ENCODE measurements at places on chromosomes 12 and 14. TPM values are rescaled to one million over a fixed set of nuclear protein-coding genes. Genes with fewer than 3 reads are reported as not detected.

GRCh38 chr14:39430762-39431415 is 1.3 kb downstream of the FBXO33 start:
- no peaks in the 10 kb centered on the region for H3K27me3 ChIP-seq
- peak overlapping the region; percentile 92 for H3K4me3 ChIP-seq
- DNase-seq = no peak
- peak overlapping the region; percentile 99 for H3K27ac ChIP-seq
- no peaks in the 10 kb centered on the region for H3K36me3 ChIP-seq

DNA sequence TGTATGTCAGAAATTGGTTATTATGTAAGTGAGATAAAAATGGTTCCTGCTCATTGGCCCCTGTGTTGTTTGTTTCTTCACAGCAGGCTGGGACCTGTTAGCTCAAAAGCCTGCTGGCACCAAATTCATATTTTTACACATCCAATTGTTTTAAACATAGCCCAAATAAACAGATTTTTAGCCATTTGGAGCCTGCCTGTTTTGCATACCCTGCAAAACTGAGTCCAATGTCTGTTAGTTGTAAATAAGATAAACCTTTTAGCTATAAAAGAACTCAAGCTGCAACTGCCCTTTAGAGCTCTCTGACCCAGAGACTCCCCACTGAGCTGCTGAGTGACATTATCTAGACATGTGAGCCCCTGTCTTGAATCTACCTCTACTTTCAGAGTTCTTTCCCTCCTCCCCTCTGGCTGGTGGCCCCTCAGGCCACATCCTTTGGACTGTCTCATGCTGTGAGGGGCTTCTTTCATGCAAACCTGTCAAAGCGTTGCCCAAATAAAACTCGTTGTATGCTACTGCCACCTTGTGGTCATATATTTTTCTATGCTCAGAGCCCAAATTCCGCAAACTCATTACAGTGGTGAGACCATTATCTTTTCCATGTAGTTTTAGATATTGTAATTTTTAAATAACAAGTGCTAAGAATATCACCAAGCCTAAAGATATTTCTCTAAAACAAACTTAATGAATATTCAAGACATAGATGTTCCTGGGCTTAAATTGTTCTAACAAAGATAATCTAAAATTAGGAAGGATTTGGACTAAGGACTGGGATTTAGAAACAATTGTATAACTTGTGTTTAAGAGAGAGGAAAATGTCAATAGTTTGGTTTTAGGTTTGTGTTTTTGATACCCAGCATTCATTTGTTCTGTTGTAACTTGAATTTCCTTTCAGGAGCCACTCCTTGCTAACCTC is 337.9 kb downstream of the AACS start:
- H3K36me3 ChIP-seq = no peaks in the 10 kb centered on the region
- H3K4me3 ChIP-seq = no peak overlapping the region
- H3K27ac ChIP-seq = no peak overlapping the region
- H3K27me3 ChIP-seq = no peaks in the 10 kb centered on the region
- DNase-seq = no peak

DNA sequence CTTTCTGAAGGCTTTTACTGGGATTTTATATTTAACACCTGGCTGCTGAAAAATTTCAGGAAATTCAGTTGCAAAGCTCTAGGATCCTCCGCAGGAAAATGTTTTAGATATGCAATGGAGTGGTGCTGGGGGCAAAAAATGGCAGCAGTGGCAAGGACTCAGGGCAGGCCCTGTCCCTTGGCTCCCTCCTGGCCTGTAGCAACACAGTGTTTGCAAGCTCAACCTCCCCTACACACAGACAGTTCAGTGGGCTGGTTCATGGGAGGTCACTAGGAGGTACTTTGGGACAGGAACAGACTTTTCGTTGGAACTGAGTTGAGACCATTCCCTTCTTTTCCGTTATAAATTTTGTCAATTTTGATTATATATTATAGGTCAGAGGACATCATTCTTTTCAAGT is 270.4 kb downstream of the ADAMTS20 start:
- no peaks in the 10 kb centered on the region for H3K4me1 ChIP-seq
- H3K27ac ChIP-seq = no peak overlapping the region
- no peaks in the 10 kb centered on the region for H3K27me3 ChIP-seq
- H3K4me3 ChIP-seq = no peak overlapping the region
- H3K36me3 ChIP-seq = no peaks in the 10 kb centered on the region
- no peak for DNase-seq

GRCh38 chr12:40117818-40118217 is 11.9 kb upstream of the SLC2A13 start:
- H3K27me3 ChIP-seq = no peaks in the 10 kb centered on the region
- no peak overlapping the region for H3K27ac ChIP-seq
- no peak overlapping the region for H3K4me3 ChIP-seq
- H3K4me1 ChIP-seq = no peaks in the 10 kb centered on the region
- no peak for DNase-seq

GRCh38 chr12:5177096-5177495 is 133.4 kb downstream of the KCNA5 start:
- H3K27me3 ChIP-seq = no peaks in the 10 kb centered on the region
- no peaks in the 10 kb centered on the region for H3K4me1 ChIP-seq
- H3K4me3 ChIP-seq = no peak overlapping the region
- DNase-seq = no peak
- no peaks in the 10 kb centered on the region for H3K36me3 ChIP-seq

- peaks cover 9% of the 10 kb centered on the region for H3K36me3 ChIP-seq
Measured at GRCh38 chr12:6827982-6828780, at the start of gene P3H3. Gene P3H3 (plus strand): TSS chr12:6828407. CDS start chr12:6828441, 34 bp downstream.

- H3K27me3 ChIP-seq = no peaks in the 10 kb centered on the region
- H3K27ac ChIP-seq = no peak overlapping the region
- no peak overlapping the region for H3K4me3 ChIP-seq
- no peak for DNase-seq
Measured at GRCh38 chr14:75877884-75878283, 103.9 kb downstream of the TGFB3 start.

- DNase-seq = no peak
- no peaks in the 10 kb centered on the region for H3K36me3 ChIP-seq
- H3K27me3 ChIP-seq = no peaks in the 10 kb centered on the region
- H3K4me1 ChIP-seq = peaks cover 3% of the 10 kb centered on the region
- H3K27ac ChIP-seq = no peak overlapping the region
Measured at GRCh38 chr12:78403136-78403535, 461.4 kb upstream of the SYT1 start.

DNA sequence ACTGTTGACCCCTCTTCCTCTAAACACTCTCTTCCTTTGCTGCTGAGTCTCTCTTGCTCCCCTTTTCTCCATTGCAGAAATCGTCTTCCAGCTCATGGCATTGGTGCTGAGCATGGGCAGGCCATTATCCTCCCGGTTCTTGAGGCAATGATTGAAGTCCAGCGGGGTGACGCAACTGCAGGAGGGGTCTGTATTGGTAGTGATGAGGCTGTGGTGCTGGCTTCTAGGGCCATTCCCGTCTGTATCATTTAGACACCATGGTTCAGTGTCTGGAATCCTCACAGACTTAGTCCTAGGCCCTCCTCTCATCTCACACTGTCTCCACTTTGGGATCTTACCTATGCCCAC is 720 bp upstream of the SLC22A17 start:
- H3K27ac ChIP-seq = peak overlapping the region; percentile 18
- H3K4me3 ChIP-seq = no peak overlapping the region
- peaks cover 3% of the 10 kb centered on the region for H3K4me1 ChIP-seq
- H3K27me3 ChIP-seq = no peaks in the 10 kb centered on the region
- no peak for DNase-seq

The OR4K1 gene
- total RNA-seq = not detected

The KRT5 gene
- 7.6 TPM for total RNA-seq

DNA sequence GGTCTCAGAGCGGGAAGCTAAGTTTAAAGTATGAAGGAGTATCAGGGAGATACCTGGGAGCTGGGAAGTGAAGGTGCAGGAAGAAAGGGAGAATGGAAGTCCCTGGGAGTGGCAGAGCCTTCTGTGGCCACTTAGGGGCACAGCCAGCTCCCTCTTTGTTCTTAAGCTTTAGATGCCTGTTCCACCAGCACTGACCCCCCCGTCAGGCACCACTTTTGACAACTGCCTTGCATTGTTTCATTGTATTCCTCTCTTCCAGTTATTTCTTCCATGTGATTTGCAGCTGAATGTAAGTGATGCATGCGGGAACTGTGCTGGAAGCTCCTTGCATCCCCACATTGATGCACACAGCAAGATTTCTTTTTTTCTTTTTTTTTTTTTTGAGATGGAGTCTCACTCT is 2.6 kb downstream of the GALNT16 start:
- DNase-seq = no peak
- peak overlapping the region; percentile 49 for H3K27ac ChIP-seq
- H3K27me3 ChIP-seq = no peaks in the 10 kb centered on the region
- no peak overlapping the region for H3K4me3 ChIP-seq

DNA sequence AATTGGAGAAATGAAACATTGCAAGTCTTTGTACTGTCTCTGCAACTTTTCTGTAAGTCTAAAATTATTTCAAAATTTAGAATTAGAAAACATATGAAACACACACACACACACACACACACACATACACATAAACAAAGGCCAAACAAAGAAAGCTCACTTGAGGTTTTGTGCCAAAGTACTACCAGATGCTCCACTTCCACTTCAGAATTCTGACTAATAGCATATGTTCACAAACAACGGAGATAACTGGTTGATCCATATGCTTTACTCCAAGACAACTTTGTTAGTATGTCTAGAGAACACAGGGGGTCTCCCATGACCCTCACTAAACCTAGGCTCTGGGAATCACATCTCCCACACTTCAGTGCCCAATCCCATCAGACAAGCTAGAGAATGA is 133.8 kb upstream of the CLEC14A start:
- no peak overlapping the region for H3K4me3 ChIP-seq
- H3K36me3 ChIP-seq = no peaks in the 10 kb centered on the region
- no peak overlapping the region for H3K27ac ChIP-seq
- no peak for DNase-seq

The ACVR1B gene
- 9.9 TPM for total RNA-seq

GRCh38 chr14:100241279-100241678 is 2.3 kb downstream of the YY1 start:
- peak overlapping the region; percentile 84 for H3K4me3 ChIP-seq
- H3K4me1 ChIP-seq = peaks cover 48% of the 10 kb centered on the region
- no peaks in the 10 kb centered on the region for H3K27me3 ChIP-seq

DNA sequence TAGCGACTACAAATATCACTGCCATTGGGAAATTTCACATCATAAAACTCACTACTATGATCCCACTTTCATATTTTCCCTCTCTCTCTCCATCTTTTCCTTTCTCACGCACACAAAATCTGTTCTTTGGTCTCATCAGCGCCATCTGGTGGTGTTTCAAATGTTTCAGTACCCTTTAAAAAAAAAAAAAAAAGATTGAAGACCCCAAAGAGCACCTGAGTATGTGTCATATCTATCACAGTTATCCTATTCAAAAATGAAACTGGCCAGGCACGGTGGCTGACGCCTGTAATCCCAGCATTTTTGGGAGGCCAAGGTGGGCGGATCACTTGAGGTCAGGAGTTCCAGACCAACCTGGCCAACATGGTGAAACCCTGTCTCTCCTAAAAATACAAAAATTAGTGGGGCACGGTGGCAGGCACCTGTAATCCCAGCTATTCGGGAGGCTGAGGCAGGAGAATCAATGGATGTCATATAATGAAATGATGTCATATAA is 72.4 kb downstream of the TTC9 start:
- H3K27ac ChIP-seq = peak overlapping the region; percentile 68
- peaks cover 10% of the 10 kb centered on the region for H3K4me1 ChIP-seq
- H3K27me3 ChIP-seq = no peaks in the 10 kb centered on the region
- H3K4me3 ChIP-seq = peak overlapping the region; percentile 48

DNA sequence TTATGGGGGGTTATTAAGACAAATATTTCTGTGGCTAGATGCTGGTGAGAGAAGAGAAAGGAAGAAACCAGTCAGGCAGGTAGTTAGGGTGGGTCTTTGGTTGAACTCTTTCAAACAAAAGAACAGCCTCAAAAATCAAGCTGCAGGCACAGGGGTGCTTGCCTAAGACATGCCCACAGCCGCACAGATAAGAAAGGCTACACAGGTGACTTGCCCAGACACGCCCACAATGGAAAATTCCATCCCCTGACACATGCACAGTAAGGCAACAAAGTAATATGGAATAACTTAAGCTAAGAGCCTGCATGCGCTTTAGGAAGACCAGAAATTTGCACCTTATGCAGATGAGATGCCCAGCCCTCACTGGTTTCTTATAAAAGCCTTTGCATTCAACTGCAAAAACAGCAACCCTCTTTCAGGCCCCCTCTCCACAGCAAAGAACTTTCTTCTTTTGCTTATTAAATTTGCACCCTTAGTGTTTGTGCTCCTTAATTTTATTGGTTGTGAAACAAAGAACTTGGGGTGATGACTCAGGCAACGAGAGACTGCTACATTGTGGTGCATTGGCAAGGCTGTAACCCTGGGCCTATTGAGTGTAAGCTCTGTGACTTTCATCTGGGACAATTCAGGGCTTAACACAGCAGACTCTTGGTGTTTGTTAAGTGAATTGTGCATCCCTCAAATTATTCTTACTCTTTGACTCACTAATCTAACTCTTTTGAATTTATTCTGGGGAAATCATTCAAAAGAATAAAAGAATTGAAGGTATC is 149.4 kb downstream of the RPAP3 start:
- no peak overlapping the region for H3K27ac ChIP-seq
- H3K36me3 ChIP-seq = no peaks in the 10 kb centered on the region
- H3K4me1 ChIP-seq = no peaks in the 10 kb centered on the region
- no peak for DNase-seq
- H3K27me3 ChIP-seq = no peaks in the 10 kb centered on the region

DNA sequence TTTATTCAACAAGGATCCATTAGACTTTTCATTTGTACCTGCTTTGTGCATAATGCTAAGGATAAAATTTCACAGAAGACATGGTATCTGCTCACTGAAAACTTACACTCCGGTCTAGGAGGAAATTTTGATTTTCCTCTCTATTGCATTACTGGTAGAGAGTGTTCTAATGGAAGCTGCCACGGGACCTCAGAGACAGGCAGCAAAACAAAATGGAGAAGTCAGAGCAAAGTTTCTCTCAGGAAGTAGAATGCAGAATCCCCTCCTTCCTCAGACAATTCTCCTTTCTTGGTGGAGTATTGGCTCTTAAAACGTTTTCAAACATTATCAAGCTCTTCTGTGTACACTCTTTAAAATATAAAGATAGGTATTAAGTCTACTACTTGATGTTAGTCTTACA is 12.3 kb downstream of the CLEC2B start:
- DNase-seq = no peak
- H3K36me3 ChIP-seq = no peaks in the 10 kb centered on the region
- H3K4me1 ChIP-seq = no peaks in the 10 kb centered on the region
- no peak overlapping the region for H3K27ac ChIP-seq
